AG08395 (cell line): ENCODE measurements at places on chromosomes 5 and 9.
A peak's percentile ranks its signal among the peaks of the same experiment; 100 is the strongest.

GRCh38 chr5:82821846-82822633 lies 255.2 kb downstream of the TMEM167A start:
- DNase-seq: no peak

- DNase-seq: no peak
Measured at GRCh38 chr5:135190416-135191083, 156.5 kb upstream of the PITX1 start.

GRCh38 chr5:68067291-68067690 lies 148.3 kb upstream of the PIK3R1 start:
- no peak for DNase-seq

GRCh38 chr5:136212252-136212721 lies 19.3 kb upstream of the SMIM32 start:
- peak; percentile 73 for DNase-seq

DNA sequence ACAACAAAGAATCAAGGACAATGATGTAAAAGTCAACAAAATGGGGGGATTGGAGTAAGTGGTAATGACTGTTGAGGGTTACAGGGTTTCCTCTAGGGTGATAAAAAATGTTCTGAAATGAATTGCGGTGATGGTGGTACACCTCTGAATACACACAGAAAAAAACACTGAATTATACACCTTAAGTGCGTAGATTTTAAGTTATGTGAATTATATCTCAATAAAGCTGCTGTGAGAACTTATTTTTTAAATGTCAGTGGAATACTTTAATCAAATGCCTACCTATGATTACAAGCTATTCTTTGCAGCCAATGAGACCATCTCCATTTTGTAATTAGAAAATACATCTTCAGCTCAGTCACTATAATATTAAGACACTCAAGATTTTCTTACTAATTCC lies 53.5 kb downstream of the ZNF608 start:
- DNase-seq: no peak

DNA sequence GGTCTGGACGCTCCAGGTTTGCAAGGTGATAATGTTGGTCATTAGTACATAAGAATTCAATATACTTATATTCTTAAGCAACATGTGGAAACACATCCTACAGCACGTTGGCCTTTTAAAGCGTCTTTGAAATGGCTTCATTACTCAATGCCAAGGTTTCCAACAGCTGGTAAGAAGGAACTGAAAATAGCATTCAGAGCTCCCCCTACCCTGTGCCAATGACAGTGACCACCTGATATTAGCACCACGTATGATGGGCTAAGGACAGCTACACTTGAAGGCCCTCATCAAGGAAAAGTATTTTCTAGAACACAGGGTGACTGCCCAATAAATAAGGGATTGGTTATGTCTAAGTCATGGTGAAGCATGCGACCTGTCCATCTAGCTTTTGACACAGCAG lies 9.9 kb downstream of the ZNF622 start:
- no peak for DNase-seq

- no peak for DNase-seq
Measured at GRCh38 chr9:135788576-135789300, 86.8 kb downstream of the KCNT1 start.

GRCh38 chr5:40266952-40267351 lies 412.8 kb upstream of the PTGER4 start:
- DNase-seq: no peak

DNA sequence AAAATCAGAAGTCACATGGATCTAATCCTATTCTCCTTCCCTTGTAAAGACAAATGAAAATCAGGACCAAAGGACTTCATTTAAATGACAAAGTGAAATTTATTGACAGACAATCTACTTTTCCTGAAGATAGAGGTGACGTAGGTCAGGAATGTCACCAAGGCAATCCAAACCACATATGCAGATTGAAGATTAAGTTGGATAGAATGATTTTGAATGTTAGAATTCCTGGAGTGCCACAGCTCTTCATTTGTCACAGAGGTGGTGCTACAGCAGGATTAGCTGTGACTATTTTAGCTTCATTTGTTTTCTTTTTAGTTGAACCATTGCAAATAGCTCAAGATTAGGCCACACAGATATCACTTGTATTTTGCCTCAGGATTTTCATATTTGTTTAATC lies 736.0 kb upstream of the ARRDC3 start:
- no peak for DNase-seq

GRCh38 chr5:174490728-174491127 lies 233.7 kb upstream of the MSX2 start:
- DNase-seq: no peak

DNA sequence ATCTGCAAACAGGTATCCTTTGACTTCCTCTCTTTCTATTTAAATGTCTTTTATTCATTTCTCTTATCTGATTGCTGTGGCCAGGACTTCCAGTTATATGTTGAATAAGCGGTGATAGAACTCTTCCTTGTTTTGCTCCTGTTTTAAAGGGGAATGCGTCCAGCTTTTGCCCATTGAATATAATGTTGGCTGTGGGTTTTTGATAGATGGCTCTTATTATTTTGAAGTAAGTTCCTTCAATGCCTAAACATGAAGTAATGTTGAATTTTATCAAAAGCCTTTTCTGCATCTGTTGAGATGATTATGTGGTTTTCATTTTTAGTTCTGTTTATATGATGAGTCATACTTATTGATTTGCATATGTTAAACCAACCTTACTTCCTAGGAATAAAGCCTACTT lies 300.5 kb upstream of the CTNND2 start:
- DNase-seq: no peak

DNA sequence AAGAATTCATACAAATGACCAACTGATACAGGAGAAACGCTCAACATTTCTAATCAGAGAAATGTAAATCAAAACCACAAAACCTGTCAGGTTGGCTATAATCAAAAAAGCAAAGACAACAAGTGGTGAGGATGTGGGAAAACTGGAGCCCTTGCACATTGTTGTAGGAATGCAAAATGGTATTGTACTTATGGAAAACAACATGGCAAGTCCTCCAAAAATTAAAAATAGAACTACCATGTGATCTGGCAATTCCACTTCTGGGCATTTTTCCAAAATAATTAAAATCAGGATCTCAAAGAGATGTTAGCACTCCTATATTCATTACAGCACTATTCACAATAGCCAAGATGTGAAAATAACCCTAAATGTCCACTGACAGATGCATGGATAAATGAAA lies 76.1 kb downstream of the FNIP1 start:
- no peak for DNase-seq

DNA sequence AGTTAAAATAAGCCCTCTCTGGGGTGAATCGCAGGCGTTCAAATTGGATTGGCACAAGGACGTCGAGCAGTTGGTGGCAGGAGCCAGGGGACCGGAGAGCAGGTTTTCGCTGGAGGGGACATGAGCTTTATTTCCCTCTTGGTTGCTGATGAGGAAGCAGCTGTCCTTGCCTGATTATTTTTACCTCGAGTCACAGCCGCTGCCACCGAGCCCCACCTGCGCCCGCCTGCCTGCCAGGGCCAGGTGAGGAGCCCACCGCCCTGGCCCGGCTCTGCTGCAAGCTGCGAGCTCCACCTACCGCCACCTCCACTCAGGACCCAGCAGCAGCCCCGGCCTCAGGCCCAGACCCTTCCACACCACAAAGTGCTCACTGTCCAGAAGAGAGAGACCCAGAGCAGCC lies 9.0 kb upstream of the ADGRD2 start:
- no peak for DNase-seq

- DNase-seq: peak; percentile 54
Measured at GRCh38 chr5:36177715-36178523, 26.0 kb downstream of the SKP2 start.

- DNase-seq: no peak
Measured at GRCh38 chr9:38686933-38687332, 33.0 kb downstream of the FAM240B start.

GRCh38 chr5:91443023-91443422 lies 59.9 kb upstream of the ARRDC3 start:
- DNase-seq: peak; percentile 60

- no peak for DNase-seq
Measured at GRCh38 chr5:21574438-21574837, 1278.7 kb downstream of the CDH12 start.

GRCh38 chr9:33109850-33110595 lies 33.5 kb upstream of the SMU1 start:
- DNase-seq: no peak

GRCh38 chr5:102666164-102666946 lies 88.8 kb upstream of the PAM start:
- peak; percentile 43 for DNase-seq
